ENCODE measurements at places on chromosomes 6 and 20.

- DNase-seq: no peak
Observed at GRCh38 chr6:25057111-25057905, 121.5 kb upstream of the RIPOR2 start.

- DNase-seq: peak; percentile 43
Observed at GRCh38 chr6:156777577-156778453, 637 bp downstream of the ARID1B start.

- no peak for DNase-seq
Observed at GRCh38 chr20:23273776-23274175, 76.8 kb upstream of the NXT1 start.

DNA sequence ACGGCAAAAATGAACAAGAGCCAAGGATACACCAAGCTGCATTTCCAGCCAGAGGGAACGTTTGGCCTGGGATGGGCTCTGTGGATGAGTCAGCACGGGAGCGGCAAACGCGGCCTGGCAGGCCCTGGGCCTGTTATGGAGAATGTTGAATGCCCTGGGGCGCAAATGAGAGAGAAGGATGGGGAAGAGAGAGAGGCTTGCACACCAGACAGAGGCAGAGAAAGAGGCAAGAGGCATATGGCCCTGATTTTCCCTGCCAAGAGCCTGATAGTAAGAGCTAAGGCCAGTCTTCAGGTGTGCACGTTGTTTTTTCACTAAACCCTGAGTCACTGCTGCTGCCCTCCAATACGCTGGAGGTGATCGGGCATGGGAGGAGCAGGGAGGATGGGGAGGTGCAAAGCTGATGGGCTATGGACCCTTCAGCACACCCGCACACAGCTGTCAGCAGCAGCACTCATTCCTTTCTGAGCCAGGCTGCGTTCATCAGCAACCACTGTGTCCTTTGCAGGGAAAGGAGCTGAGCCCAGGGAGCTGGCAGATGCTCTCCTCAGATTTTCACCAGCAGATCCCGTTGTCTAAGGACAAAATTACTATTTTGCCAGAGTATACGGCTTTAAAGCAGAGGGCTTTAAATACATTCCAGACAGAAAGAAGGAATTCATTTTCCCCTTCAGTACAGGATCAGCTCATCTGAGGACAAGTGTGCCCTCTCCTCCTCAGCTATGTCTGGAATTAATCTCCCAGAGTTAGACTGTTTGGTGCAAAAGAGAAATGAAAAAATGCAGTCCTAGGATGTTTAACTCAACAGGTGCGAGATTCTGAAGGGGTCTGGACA lies 61.7 kb upstream of the SLC22A23 start:
- DNase-seq: peak; percentile 65

- DNase-seq: no peak
Observed at GRCh38 chr20:48382304-48382703, 445.5 kb downstream of the PREX1 start.

- DNase-seq: no peak
Observed at GRCh38 chr6:149111556-149112115, 205.9 kb upstream of the TAB2 start.
